Spleen (tissue), 13 donors: ENCODE measurements at places on chromosomes 4 and X. TPM values are rescaled to one million over a fixed set of nuclear protein-coding genes. Genes with fewer than 3 reads are reported as not detected.

Gene DRD5
- not detected for total RNA-seq

Gene NPFFR2
- total RNA-seq = 0.17 TPM

GRCh38 chrX:21490341-21490740 is 116.1 kb downstream of the CNKSR2 start:
- no peaks in the 10 kb centered on the region for H3K4me1 ChIP-seq
- no peak overlapping the region for H3K27ac ChIP-seq
- no peaks in the 10 kb centered on the region for H3K27me3 ChIP-seq
- H3K4me3 ChIP-seq = no peak overlapping the region
- DNase-seq = no peak
- H3K36me3 ChIP-seq = no peaks in the 10 kb centered on the region

DNA sequence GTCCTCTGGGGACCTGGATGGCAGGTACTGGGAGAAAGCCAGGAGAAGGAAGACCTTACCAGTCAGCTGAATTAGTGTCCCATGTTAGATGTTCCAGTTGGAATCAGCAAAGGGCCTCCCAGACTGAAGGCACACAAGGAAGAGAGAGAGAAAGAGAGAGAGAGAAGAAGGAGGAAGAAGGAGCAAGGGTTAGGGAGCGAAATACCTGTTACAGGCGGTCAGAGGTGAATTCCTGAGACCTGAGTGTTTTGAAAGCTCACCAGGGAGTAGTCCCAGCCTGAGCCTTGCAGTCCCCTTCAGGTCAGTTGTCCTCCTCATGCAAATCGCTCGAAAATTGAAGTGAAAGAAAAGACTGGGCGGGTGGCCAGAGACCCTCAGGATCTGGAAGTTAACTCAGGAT is 60.3 kb downstream of the USP11 start:
- no peaks in the 10 kb centered on the region for H3K27me3 ChIP-seq
- no peak overlapping the region for H3K27ac ChIP-seq
- no peak overlapping the region for H3K4me3 ChIP-seq
- no peaks in the 10 kb centered on the region for H3K36me3 ChIP-seq
- H3K4me1 ChIP-seq = no peaks in the 10 kb centered on the region

GRCh38 chr4:105679186-105679585 is 29.3 kb downstream of the INTS12 start:
- no peak for DNase-seq
- H3K27ac ChIP-seq = no peak overlapping the region
